ENCODE measurements at places on chromosomes 2 and 18. TPM values are rescaled to one million over a fixed set of nuclear protein-coding genes. Genes with fewer than 3 reads are reported as not detected.

The POMC gene
- total RNA-seq, result not detected

The ALPG gene
- not detected for total RNA-seq

The NOSTRIN gene
- not detected for total RNA-seq

The DNAJB2 gene
- total RNA-seq, result 55.3 TPM

The PID1 gene
- not detected for total RNA-seq

The KIAA1328 gene
- total RNA-seq, result 5.8 TPM

The CDH7 gene
- not detected for total RNA-seq

The ZNF385B gene
- total RNA-seq, result 217 TPM

The REG1B gene
- total RNA-seq, result not detected

The KYNU gene
- total RNA-seq, result 0.27 TPM

The NEURL3 gene
- total RNA-seq, result not detected

The DSC3 gene
- total RNA-seq, result not detected

The CHST9 gene
- total RNA-seq, result not detected

The CCDC148 gene
- 0.99 TPM for total RNA-seq

The CNRIP1 gene
- total RNA-seq, result not detected

The THOC1 gene
- total RNA-seq, result 77.1 TPM

The ASXL2 gene
- 33.1 TPM for total RNA-seq

The TUBA3D gene
- total RNA-seq, result not detected

The REG1A gene
- total RNA-seq, result not detected

The NEU4 gene
- 0.50 TPM for total RNA-seq

The UGT1A10 gene
- total RNA-seq, result not detected

The MC2R gene
- not detected for total RNA-seq

The TTLL4 gene
- total RNA-seq, result 67.1 TPM

The NOL4 gene
- 0.27 TPM for total RNA-seq

The KCNJ3 gene
- total RNA-seq, result not detected

The G6PC2 gene
- not detected for total RNA-seq

The TMEM178A gene
- 0.52 TPM for total RNA-seq

The UGP2 gene
- 71.4 TPM for total RNA-seq

The GFPT1 gene
- 31.2 TPM for total RNA-seq

The FLACC1 gene
- 0.85 TPM for total RNA-seq

The MC5R gene
- not detected for total RNA-seq

The C1GALT1C1L gene
- total RNA-seq, result not detected

The IL36G gene
- total RNA-seq, result not detected

The GREB1L gene
- not detected for total RNA-seq

The SKOR2 gene
- total RNA-seq, result not detected

The UGT1A3 gene
- total RNA-seq, result not detected

The APOB gene
- not detected for total RNA-seq

The STON1 gene
- 0.51 TPM for total RNA-seq

The AFF3 gene
- total RNA-seq, result 131 TPM

The KCNG3 gene
- 0.08 TPM for total RNA-seq

The CHST10 gene
- 13.5 TPM for total RNA-seq

The KIF5C gene
- total RNA-seq, result 22.2 TPM

Measured in OCI-LY7 (cell line).